ENCODE measurements at places on chromosomes 2 and 18. TPM values are rescaled to one million over a fixed set of nuclear protein-coding genes. Genes with fewer than 3 reads are reported as not detected.
A peak's percentile ranks its signal among the peaks of the same experiment; 100 is the strongest.

HOXD1 gene
- not detected for total RNA-seq

IL1RL1 gene
- 1.1 TPM for total RNA-seq

KATNAL2 gene
- total RNA-seq: 1.1 TPM

COL6A3 gene
- total RNA-seq: 50.1 TPM

CRYGC gene
- total RNA-seq: not detected

GRCh38 chr2:226647621-226648518, 151.8 kb downstream of the IRS1 start:
- H3K4me3 ChIP-seq: no peak overlapping the region
- no peak for DNase-seq
- no peaks in the 10 kb centered on the region for H3K36me3 ChIP-seq
- no peak overlapping the region for H3K27ac ChIP-seq

DNA sequence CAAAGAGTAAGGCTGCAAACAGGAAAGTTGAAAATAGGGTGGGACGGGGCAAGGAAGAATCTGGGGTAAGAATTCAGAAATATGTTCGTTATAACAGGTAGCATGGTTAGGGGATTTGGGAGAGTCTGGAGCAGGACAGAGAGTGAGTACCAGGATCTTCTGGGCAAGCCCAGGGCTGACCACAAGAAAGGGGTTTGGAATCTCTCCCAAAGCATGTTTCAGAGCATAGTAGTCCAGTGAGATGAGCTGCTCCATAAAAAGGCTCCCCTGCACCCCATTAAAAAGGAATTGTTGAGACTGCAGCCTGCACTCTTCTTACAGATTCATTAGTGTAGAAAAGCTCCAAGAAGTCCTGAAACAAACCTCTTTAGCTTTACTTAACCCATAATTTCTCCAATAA, 291.1 kb downstream of the MTX2 start:
- H3K4me3 ChIP-seq: no peak overlapping the region
- no peaks in the 10 kb centered on the region for H3K36me3 ChIP-seq
- no peaks in the 10 kb centered on the region for H3K4me1 ChIP-seq

GRCh38 chr2:104872866-104873688, 19.2 kb downstream of the POU3F3 start:
- H3K36me3 ChIP-seq: no peaks in the 10 kb centered on the region
- peaks cover 81% of the 10 kb centered on the region for H3K27me3 ChIP-seq

DNA sequence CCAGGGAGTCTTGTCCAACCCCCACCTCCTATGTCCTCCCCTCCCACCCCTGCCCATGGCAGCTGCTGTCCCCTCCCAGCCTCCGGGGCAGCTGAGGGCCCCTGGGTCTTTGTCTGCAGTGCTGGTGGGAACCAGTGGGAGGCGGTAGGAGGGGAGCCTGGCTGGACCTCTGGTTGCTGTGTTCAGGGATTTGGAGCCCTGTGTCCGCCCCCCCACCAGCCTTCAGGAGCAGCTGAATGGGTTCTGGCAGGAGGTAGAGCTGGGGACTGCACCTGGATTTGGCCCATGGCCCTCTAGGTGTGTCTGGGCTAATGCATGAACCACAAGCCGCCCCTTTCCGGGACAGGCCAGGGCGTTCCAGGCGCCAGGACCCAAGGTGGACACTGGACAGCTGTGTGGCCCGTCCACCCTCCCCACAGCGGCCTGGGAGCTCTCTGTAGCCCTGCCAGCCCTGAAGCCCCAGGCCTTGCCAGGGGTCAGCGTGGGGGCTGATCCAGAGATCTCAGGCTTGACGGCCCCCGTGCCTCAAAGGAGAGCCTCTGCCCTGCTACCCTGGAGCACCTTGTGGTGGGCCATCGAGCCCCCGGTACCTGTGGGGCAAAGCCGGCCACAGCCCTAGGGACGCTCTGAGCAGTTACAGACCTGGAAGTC, 25.4 kb downstream of the GPC1 start:
- peaks cover 48% of the 10 kb centered on the region for H3K36me3 ChIP-seq
- no peak overlapping the region for H3K27ac ChIP-seq
- H3K27me3 ChIP-seq: peaks cover under 1% of the 10 kb centered on the region
- H3K4me1 ChIP-seq: peaks cover 15% of the 10 kb centered on the region

DNA sequence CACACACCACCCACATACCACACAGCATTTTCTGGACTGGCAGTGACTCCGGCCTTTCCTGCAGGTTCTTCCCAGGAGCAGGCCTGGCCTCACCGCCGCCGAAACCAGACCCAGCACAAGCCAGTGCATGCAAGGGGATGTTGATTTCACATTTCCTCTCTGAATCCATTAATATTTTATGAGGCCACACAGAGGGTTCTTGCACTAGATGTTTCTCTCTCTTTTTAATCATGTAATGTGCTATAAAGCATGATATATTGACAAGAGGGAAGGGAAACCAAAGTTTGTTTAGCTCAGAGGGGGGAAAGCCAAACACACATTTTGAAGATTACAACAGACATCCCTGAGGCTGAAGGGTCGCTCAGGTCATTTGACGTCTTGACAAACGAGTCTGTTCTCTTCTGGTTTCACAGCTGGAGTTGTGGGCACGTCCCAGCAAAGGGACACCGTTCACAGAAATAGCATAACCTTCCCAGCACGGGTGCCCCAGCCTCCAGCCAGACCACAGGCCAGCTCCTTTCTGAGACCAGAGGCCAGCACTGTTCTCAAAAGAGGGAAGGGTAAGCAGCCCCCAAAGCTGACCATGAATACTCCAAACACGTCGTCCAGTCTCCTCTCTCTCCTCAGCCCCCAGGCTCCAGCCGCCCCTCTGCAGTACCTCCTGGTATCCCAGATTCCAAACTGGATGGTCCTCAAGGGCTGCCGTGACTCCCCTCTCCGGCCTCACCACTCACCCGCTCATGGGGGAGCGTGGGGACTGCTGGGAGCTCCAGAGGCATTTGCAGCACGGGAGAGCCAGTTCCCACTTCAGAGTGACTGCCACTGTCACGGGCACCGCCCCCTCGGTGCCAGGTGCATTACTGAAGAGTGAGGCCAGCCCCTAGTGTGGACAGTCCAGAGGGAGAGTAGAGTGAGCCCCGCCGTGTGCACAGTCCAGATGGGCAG, 340.3 kb upstream of the SALL3 start:
- peaks cover 10% of the 10 kb centered on the region for H3K4me1 ChIP-seq
- H3K36me3 ChIP-seq: no peaks in the 10 kb centered on the region
- H3K27ac ChIP-seq: no peak overlapping the region
- no peak for DNase-seq
- no peak overlapping the region for H3K4me3 ChIP-seq
- H3K27me3 ChIP-seq: peaks cover 5% of the 10 kb centered on the region

GRCh38 chr2:88671786-88672427, 19.6 kb upstream of the RPIA start:
- no peaks in the 10 kb centered on the region for H3K36me3 ChIP-seq
- H3K4me1 ChIP-seq: peaks cover 3% of the 10 kb centered on the region
- no peaks in the 10 kb centered on the region for H3K27me3 ChIP-seq
- H3K27ac ChIP-seq: no peak overlapping the region

- no peaks in the 10 kb centered on the region for H3K27me3 ChIP-seq
- H3K4me1 ChIP-seq: no peaks in the 10 kb centered on the region
- no peak overlapping the region for H3K27ac ChIP-seq
- no peak overlapping the region for H3K4me3 ChIP-seq
Measured at GRCh38 chr2:157760949-157761348, 115.2 kb downstream of the ACVR1 start.

GRCh38 chr2:239727182-239727775, 297.9 kb downstream of the NDUFA10 start:
- peaks cover 7% of the 10 kb centered on the region for H3K27me3 ChIP-seq
- peaks cover 35% of the 10 kb centered on the region for H3K4me1 ChIP-seq
- no peak overlapping the region for H3K27ac ChIP-seq
- H3K36me3 ChIP-seq: no peaks in the 10 kb centered on the region
- DNase-seq: peak; percentile 69
- no peak overlapping the region for H3K4me3 ChIP-seq

GRCh38 chr18:74512321-74513053, 16.3 kb downstream of the CNDP2 start:
- H3K27ac ChIP-seq: no peak overlapping the region
- H3K36me3 ChIP-seq: peaks cover 96% of the 10 kb centered on the region
- no peak overlapping the region for H3K4me3 ChIP-seq
- peak; percentile 42 for DNase-seq

GRCh38 chr2:46679761-46680160, 200.4 kb downstream of the TMEM247 start:
- H3K36me3 ChIP-seq: no peaks in the 10 kb centered on the region
- DNase-seq: no peak
- no peak overlapping the region for H3K27ac ChIP-seq
- H3K4me1 ChIP-seq: no peaks in the 10 kb centered on the region
- no peak overlapping the region for H3K4me3 ChIP-seq
- no peaks in the 10 kb centered on the region for H3K27me3 ChIP-seq

DNA sequence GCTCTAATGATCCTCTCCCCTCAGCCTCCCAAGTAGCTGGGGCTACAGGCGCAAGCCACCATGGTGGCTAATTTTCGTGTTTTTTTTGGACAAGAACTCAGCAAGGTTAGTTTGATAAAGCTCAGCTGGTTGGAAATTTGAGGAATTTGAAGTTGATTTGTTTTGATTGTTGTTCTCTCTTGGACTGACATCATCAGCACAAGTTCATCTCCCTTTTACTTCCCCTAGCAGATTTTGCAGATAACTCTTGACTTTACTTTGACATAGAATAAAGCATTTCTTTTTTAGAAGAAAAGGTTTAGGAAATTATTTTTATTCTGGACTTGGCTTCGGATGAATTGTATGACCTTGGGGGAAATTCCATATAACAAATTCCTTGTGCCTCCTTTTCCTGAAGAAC, 74.9 kb upstream of the DLX2 start:
- H3K4me1 ChIP-seq: peaks cover 14% of the 10 kb centered on the region
- no peak overlapping the region for H3K4me3 ChIP-seq
- no peak overlapping the region for H3K27ac ChIP-seq
- no peaks in the 10 kb centered on the region for H3K27me3 ChIP-seq
- no peaks in the 10 kb centered on the region for H3K36me3 ChIP-seq
- no peak for DNase-seq

- no peak overlapping the region for H3K4me3 ChIP-seq
- no peaks in the 10 kb centered on the region for H3K36me3 ChIP-seq
- H3K27me3 ChIP-seq: no peaks in the 10 kb centered on the region
- H3K27ac ChIP-seq: no peak overlapping the region
- H3K4me1 ChIP-seq: no peaks in the 10 kb centered on the region
Measured at GRCh38 chr2:6454286-6454990, 411.3 kb downstream of the CMPK2 start.

DNA sequence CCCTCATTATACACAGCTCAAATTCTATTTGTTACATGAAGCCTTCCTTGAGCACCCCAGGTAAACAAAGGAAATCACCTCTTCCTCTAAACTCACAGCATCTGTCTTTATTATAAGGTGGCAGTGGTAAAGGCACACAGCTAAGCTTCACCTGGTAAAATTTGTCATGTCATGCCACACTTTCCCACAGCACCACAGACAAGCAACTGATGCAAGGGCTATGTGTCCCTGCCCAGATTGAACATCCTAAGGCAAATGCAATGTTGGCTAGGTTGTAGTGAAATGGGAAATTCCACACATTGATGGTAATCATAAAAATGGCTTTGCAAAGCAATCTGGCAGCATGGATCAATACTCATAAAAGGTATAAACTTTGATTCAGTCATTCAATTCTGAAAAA, 18.9 kb downstream of the LDAH start:
- H3K27ac ChIP-seq: no peak overlapping the region
- H3K27me3 ChIP-seq: no peaks in the 10 kb centered on the region
- DNase-seq: no peak
- no peaks in the 10 kb centered on the region for H3K36me3 ChIP-seq
- H3K4me1 ChIP-seq: no peaks in the 10 kb centered on the region

- no peak overlapping the region for H3K4me3 ChIP-seq
- H3K36me3 ChIP-seq: no peaks in the 10 kb centered on the region
- no peaks in the 10 kb centered on the region for H3K27me3 ChIP-seq
- H3K4me1 ChIP-seq: peaks cover 27% of the 10 kb centered on the region
- H3K27ac ChIP-seq: peak overlapping the region; percentile 0
Measured at GRCh38 chr2:239295377-239296019, 105.3 kb downstream of the HDAC4 start.

- DNase-seq: no peak
- no peaks in the 10 kb centered on the region for H3K27me3 ChIP-seq
- H3K27ac ChIP-seq: peak overlapping the region; percentile 96
- H3K4me1 ChIP-seq: peaks cover 85% of the 10 kb centered on the region
Measured at GRCh38 chr2:237695201-237695780, 67.9 kb downstream of the LRRFIP1 start.

DNA sequence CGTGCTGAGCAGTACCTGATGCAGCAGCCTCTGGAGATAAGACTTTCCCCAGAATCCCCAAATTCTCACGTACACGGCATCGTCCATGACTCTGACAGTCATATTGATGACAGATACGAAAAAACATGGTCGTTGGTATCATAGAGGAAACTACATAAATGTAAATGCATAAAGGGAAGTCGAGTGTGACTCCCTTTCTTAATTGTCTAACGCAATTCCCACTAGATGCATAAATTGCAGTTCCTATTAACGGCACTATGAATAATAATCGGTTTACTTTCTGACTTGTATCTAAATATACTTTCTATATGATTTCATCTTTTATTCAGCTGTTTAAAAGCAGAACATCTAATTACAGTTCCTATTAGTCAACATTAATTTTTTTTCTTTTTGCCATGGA, 322.6 kb upstream of the REV1 start:
- H3K4me3 ChIP-seq: no peak overlapping the region
- no peak overlapping the region for H3K27ac ChIP-seq
- no peaks in the 10 kb centered on the region for H3K36me3 ChIP-seq
- DNase-seq: no peak

DNA sequence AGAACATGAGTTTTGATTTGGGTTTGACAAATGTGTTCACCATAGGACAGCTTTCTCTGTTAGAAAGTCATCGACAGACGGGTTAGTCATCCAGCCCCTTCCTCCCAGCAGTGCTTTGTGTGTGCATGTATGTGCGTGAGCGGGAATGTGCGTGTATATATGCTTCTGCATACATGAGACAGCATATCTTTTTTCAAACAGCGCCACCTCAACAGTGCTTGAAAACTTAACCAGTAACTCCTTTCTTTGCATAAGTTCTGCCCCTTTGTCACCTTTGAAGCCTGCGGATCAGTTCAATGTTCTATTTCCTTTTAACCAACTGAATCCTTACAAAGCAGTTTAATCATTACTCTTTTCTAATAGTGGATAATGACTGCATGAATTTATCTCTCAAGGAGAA, 351.4 kb downstream of the LPIN1 start:
- H3K4me3 ChIP-seq: no peak overlapping the region
- H3K36me3 ChIP-seq: no peaks in the 10 kb centered on the region
- H3K27ac ChIP-seq: no peak overlapping the region
- H3K27me3 ChIP-seq: no peaks in the 10 kb centered on the region
- H3K4me1 ChIP-seq: no peaks in the 10 kb centered on the region

DNA sequence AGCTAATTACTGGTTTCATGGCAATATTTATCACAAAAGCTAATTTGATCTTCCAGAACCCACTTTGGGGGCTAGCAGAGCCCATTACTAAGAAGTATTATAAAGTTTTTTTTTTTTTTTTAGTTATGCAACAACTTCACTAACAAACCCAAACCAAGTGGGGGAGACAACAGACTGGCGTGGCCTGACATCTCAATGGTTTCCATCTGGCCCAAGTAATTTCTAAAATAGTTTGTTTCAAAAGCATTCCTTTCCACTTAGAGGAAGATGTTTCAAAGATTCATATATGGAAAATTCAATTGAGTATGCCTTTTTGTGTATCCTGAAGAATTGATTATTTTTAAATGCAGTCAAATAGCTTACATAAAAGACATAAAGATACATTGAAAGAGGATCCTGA, 367.1 kb downstream of the HRH4 start:
- H3K27me3 ChIP-seq: no peaks in the 10 kb centered on the region
- H3K27ac ChIP-seq: no peak overlapping the region
- DNase-seq: no peak
- H3K36me3 ChIP-seq: no peaks in the 10 kb centered on the region

- H3K27me3 ChIP-seq: no peaks in the 10 kb centered on the region
- no peak overlapping the region for H3K4me3 ChIP-seq
- H3K4me1 ChIP-seq: peaks cover 22% of the 10 kb centered on the region
- peak; percentile 80 for DNase-seq
- H3K36me3 ChIP-seq: no peaks in the 10 kb centered on the region
Measured at GRCh38 chr2:133641497-133641896, 73.2 kb upstream of the NCKAP5 start.

Data from suprapubic skin (tissue), 4 donors.